Myometrial cell (primary cell): ENCODE measurements at places on chromosomes 4 and X. TPM values are rescaled to one million over a fixed set of nuclear protein-coding genes. Genes with fewer than 3 reads are reported as not detected.

SAP30 gene
- total RNA-seq: 16.1 and 18.7 TPM in 2 replicates

ASB12 gene
- not detected in 2 replicates for total RNA-seq

RPGR gene
- total RNA-seq: 4.9 and 30.3 TPM in 2 replicates

RPL36A gene
- 824 and 2,173 TPM in 2 replicates for total RNA-seq

SH3RF1 gene
- 14.5 and 15.0 TPM in 2 replicates for total RNA-seq

FGD1 gene
- 11.2 and 12.9 TPM in 2 replicates for total RNA-seq

USP17L29 gene
- total RNA-seq: not detected in 2 replicates

C4orf50 gene
- not detected in 2 replicates for total RNA-seq

NRK gene
- total RNA-seq: 1.2 TPM in 2 replicates

MAP9 gene
- 6.6 and 8.7 TPM in 2 replicates for total RNA-seq
